ENCODE measurements at places on chromosomes 6 and 20.

GRCh38 chr6:38185752-38186151 lies 366.2 kb downstream of the ZFAND3 start:
- no peak for DNase-seq

GRCh38 chr6:96816301-96816817 lies 20.9 kb downstream of the GPR63 start:
- DNase-seq = no peak

DNA sequence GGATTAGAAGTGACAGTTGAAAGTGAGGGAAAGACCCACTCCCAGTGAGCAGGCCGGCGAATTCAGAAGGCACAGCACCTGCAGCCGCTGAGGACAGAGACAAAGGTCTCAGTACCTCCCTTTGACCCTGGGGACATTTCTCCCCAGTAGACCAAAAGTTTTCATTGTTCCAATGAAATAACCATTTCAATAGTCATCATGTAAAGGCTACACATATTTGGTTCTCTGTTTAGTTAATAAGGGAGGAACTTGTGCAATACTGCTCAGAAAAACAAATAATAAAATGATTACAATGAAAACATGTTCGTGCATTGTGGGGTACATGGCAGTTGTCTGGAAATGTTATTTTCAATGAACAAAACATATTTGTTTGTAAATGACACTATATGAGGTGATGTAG lies 52.5 kb downstream of the EDN1 start:
- no peak for DNase-seq

DNA sequence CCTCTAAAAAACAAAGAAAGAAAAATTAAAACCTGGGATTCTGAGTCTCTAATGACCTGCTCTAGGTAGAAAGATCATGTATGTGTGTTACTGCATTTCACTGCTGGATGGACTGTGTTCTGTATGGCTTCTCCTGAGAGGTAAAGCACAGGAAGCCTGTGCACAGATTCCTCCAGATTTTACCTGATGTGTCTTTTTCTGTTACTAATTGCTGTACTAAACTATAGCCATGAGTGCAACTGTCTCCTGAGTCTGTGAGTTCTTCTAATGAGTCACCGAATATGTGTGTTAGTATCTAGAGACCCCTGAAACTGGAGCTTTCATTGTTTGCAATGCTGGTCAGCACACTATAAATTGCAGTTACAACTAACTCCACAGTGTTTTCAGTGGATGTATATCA lies 270.8 kb downstream of the CDKAL1 start:
- no peak for DNase-seq

DNA sequence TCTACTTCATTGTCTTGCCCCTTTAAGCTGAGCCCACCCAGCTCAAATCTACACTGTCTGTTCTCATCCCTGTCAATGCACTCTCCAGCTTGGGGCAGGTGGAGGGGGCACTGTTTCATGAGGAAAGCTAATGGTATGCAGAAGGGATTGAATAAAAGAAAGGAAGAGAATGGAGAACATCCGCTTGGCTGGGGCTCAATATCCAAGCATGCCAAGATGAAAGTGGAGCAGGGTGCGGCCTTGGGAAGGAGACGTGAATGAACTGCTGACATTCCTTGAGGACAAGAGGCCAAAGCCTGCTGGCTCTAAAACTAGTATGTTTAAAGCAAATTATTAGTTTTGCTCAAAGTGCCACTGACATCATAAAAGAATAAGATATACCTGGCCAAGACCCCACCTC lies 24.2 kb downstream of the AKAP12 start:
- DNase-seq = no peak

DNA sequence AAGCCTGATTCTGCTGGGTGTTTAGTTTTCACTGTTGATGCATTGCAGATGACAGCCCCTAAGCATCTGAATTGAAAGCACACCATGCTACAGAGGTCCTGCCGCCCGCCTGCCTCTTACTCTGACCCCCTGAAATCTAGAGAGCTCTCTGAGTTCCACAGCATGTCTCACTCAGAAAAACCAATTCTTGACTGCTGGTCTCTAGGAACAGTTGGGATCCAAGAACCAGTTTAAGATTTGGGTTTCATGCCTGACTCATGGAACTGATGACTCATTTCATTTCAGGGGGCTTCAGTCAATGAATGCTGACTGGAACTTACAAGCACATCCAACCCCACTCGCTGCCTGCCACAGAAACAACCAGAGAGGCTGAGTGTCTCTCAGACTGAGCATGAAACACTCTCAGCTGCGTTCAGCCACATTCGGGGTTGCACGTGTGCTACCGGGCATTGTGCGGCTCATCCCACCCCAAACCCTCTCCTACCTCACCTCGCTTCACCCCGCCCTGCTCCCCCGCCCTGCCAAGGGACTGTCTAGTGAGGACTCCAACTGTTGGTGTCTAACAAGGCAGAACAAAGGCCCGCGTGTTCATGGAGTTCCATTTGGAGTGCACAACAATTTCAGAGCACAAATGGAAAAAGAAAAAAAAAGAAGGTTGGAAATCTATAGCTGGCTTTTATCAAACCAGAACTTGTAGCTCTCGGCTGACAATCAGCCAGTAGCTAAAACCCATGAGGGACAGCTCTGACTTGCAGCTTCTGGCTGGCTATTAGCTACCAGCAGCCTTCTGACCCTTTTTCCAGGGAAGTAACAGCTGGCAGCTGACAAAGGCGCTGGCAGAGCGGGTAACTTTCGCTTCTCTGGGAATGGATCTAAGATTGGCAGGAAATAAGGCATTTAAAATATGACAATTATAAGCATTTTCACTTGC lies 20.0 kb upstream of the TRAF3IP2 start:
- peak; percentile 82 for DNase-seq

DNA sequence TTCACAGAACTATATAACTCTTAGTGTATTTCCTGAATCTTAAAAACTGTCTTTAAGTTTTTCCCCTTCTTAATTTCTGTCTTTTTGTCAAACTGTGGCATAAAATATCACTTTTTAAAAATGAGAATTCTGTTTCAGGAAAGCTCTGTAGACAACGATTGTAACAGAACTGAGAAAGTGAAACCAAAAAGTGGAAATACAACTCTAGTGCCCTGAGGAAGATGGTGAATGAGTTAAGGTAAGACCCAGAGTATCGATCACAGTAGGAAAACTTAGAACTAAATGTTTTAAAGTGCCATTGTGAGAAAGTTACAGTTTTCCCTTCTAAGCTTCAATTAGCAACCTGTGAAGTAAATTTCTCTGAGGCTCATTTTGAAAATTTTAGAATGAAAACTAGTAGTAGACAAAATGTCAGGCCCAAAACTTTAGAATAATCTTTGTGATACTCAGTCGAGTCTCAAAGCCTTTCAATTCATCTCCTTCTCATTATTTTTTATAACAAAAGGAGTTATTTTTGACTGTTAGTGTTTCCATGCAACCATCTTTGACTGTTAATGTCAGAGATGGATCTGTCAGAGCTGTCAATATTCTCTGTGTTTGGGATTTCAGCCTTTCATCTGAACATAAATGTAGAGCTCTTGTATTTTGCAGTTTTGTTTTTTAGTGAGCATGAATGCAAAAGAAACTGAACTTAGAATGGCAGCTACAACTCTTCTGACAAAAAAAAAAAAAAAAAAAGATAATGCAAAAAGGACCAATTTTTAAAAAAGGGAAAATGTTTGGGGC lies 19.0 kb upstream of the TRDN start:
- no peak for DNase-seq

All from fibroblast of skin of left quadriceps (primary cell).